Lower lobe of right lung (tissue), 2 donors: ENCODE measurements at places on chromosomes 7 and 10. TPM values are rescaled to one million over a fixed set of nuclear protein-coding genes. Genes with fewer than 3 reads are reported as not detected.

BUD23 gene
- 42.4 TPM for total RNA-seq

- H3K27me3 ChIP-seq, result no peaks in the 10 kb centered on the region
- H3K36me3 ChIP-seq, result no peaks in the 10 kb centered on the region
- H3K27ac ChIP-seq, result no peak overlapping the region
- no peak for DNase-seq
These were observed 78.2 kb upstream of the IFRD1 start for GRCh38 chr7:112372101-112372500.

- H3K36me3 ChIP-seq, result no peaks in the 10 kb centered on the region
- no peak overlapping the region for H3K4me3 ChIP-seq
- no peak for DNase-seq
- H3K27me3 ChIP-seq, result no peaks in the 10 kb centered on the region
These were observed 290 bp downstream of the MALRD1 start for GRCh38 chr10:19048891-19049290.

DNA sequence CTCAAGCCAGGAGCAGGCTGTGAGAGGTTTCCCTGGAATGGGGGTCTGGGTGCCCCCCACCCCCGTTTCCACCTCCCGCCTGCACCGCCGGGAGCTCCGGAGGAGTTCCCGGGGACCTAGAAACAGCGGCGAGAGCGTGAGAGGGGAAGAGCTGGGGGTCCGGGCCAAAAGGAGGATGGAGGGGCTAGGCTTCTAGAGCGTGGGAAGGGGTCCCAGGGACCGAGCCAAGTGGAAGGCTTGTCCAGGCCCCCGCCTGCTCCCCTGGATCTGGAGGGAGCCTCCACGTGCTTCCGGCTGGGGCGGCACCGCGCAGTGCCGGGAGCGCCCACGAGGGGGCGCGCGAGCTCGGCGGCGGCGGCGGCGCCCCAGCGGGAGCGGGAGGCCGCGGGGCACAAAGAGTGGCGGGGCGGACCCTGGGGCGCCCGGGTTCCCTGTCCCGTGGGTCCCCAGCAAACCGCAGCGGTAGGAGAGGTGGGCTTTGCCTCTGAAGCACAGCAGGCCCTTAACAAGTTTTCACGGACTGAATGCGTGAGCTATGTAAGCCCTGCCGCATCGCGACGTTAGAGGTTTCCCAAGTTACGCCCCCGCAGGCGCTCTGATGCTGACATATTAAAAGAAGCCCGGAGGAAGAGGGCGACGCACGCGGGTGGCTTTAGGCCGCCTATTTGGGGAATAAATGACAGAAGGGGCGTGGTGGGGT is 104.4 kb upstream of the LRRC4 start:
- peak; percentile 76 for DNase-seq
- H3K4me3 ChIP-seq, result peak overlapping the region; percentile 64
- H3K36me3 ChIP-seq, result no peaks in the 10 kb centered on the region
- no peak overlapping the region for H3K27ac ChIP-seq
- peaks cover 42% of the 10 kb centered on the region for H3K27me3 ChIP-seq

DNA sequence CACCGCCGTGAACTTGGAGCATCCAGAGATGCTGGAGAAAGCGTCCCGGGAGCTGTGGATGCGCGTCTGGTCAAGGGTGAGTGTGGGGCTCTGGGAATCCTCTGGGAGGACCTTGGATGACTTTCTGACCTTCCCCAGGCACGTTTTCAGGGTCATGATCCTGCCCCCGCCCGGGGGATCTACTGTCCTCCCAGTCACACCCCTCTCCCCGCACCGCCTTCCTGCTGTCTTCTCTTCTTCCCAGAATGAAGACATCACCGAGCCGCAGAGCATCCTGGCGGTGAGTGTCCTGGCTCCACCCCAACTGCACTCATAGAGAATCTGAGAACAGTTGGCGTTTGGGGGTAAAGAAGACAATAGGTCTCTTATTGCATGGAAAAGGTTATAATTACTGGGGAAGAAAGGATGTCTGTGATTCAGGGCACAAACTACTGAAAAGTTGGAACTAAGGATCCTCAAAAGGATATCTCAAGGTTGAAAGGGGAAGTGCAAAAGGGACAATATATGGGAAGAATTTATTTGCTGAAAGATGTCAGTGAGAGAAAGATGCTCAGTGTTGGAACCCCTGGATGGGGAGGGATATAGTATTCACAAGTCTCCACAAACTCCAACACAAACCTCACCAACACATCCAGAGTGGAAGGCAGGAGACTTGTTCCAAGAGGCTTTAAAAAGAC is 1.9 kb downstream of the GSTK1 start:
- H3K27ac ChIP-seq, result no peak overlapping the region
- H3K36me3 ChIP-seq, result peaks cover 42% of the 10 kb centered on the region
- no peak for DNase-seq
- H3K4me1 ChIP-seq, result peaks cover 28% of the 10 kb centered on the region
- H3K4me3 ChIP-seq, result peak overlapping the region; percentile 89
- no peaks in the 10 kb centered on the region for H3K27me3 ChIP-seq
